ENCODE measurements at places on chromosomes 4 and X.

- DNase-seq = no peak
Observed at GRCh38 chr4:99536848-99537247, 26.0 kb downstream of the C4orf17 start.

DNA sequence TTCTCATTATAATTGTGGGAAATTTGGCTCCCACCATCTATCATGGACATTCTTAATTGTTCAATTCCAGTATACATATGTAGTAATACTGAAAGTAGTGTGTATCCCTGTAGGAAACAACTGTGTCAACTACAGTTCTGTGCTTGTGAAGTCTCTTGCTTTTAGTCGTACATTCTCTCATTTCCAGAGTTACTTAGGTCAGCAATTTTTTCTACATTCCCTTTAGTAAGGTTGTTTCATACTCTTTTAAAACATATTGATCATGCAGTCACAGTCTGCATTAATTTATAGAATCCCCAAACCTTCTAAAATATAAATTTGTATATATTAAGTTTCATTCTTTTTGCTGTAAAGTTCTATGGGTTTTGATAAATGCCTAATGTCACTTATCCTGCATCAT lies 289.2 kb upstream of the PCDH10 start:
- no peak for DNase-seq

DNA sequence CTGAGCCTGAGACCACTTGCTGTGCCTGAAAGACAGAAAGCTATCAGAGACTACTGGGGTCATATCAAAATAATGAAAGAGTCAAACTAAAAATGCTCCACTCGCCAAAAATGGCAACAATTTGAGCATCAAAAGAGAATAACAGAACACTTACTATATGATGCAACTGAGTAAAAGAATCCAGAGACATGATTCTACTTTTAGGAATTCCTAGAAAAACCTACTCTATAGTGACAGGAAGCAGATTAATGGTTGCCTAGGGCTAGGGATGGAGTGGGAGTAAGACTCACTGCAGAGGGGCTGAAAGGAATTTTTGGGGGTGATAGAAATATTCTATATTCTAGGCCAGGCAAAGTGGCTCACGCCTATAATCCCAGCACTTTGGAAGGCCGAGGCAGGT lies 29.4 kb upstream of the SLAIN2 start:
- DNase-seq = no peak

- no peak for DNase-seq
Observed at GRCh38 chrX:114268643-114269042, 315.2 kb upstream of the HTR2C start.

GRCh38 chrX:112734290-112734689 lies 54.6 kb upstream of the LHFPL1 start:
- DNase-seq = no peak

DNA sequence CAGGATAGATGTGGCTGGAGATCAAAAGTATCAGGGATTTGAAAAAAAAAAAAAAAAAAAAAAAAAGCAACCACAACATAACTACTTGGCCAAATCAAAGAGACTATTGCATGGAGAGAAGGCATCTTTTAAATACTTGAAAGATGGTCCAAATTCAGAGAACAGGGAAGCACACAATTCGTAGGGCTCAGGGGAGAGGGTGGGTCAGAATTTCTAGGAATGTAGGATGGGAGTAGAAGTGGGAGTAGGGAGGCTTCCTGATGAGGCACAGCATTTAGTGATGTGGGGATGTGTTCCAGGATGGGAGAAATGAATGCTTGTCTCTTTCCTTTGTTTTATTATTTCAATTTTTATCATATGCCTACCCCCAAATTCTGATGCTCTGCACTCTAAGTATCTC lies 36.3 kb downstream of the RTL3 start:
- DNase-seq = no peak

DNA sequence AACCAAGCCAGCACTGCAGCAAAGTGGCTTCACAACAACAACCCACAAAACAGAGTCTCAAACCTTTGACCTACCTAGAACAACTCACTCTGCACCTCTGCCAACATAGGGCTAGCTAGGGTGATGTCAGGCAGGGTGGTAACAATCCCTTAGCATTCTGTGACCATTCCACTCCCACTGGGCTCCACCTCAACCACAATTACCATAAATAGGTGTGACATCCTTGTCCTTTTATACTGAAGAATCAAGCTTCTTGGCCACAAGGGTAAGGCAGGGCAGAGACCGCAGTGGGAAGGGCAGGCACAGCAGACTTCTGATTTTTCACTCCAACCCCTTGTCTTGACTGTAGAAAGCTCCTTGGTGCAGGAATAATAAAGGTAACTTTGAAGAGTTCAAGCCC lies 795.4 kb upstream of the DIAPH2 start:
- no peak for DNase-seq

- DNase-seq = no peak
Observed at GRCh38 chr4:14452001-14452400, 550.3 kb upstream of the CPEB2 start.

All from GM12878 (cell line).